ENCODE measurements at places on chromosomes 3 and 15.

DNA sequence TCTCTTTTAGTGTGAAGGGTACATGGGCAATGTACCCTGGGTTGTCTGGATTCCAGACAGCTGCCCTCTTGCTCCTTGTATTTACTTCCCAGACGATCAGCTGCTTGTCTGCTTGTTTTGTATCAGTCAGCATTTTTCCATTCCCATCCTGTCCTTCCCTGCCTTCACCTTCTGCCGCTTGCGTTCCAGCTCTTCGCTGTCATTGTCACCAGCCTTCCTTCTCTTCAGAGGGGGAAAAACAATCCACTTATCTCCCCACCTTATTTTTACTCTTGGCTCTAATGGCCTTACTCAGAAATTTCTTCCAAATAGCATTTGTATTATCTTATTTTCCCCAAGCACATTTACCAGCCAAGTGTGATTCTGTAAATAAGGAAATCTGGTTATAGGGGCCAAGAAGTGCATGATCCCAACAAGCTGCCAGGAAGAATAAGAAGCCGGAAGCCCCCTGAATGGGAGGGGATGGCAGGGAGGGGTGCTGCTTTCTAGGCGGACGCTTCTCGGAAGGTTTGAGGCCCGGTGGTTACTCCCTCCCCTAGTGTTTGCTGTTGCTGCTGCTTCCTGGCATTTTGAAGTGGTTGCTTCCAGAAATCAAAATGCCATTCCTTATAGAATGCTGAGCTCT lies 497.6 kb downstream of the NTRK3 start:
- no peaks in the 10 kb centered on the region for H3K4me1 ChIP-seq
- H3K27me3 ChIP-seq = no peaks in the 10 kb centered on the region
- H3K36me3 ChIP-seq = no peaks in the 10 kb centered on the region
- no peak for DNase-seq

DNA sequence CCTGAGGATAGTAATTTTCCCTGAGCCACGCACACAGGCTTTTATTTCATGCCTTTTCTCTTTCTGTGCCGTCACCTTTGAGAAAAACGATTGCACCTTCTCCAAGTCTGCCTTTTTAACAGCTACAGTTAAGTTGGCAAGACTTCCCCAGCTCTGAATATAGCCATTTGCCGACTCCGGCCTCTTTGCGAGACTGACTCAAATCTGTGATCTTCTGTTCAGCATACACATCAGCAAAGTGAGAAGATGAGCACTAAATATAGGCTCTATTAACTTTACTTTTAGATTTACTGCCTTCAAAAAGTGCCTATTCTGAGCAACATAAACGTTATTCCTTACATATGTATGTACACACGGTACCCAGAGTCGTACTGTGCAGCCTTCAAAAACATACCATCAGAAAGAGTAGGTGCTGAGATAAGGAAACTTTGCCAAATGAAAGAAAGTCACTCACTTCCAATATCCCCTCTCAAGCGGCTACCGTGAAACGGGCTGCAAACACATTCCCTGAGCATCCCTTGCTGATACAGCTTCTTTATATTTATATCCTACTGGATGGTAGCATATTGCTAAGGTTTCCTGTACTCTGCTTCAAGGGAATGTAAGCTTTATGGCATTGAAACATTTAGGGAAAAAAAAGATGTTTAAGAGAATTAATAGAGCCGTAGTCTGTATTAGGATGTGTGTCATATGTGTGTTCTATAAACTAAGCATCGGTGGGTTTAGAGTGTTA lies 283.3 kb upstream of the TPRG1 start:
- H3K4me1 ChIP-seq = 0 out of 2 replicates have a peak, but pooled peaks cover 2% of the 10 kb centered on the region
- no peak overlapping the region for H3K27ac ChIP-seq
- DNase-seq = no peak
- H3K27me3 ChIP-seq = no peaks in the 10 kb centered on the region

- H3K36me3 ChIP-seq = no peaks in the 10 kb centered on the region
- DNase-seq = no peak
- no peaks in the 10 kb centered on the region for H3K27me3 ChIP-seq
- H3K27ac ChIP-seq = no peak overlapping the region
- peaks cover 5% of the 10 kb centered on the region for H3K4me1 ChIP-seq
Observed at GRCh38 chr15:94229591-94230369, 1.6 kb upstream of the MCTP2 start.

GRCh38 chr3:110165753-110166152 lies 828.4 kb upstream of the DPPA4 start:
- H3K4me3 ChIP-seq = no peak overlapping the region
- H3K36me3 ChIP-seq = no peaks in the 10 kb centered on the region
- no peak overlapping the region for H3K27ac ChIP-seq

GRCh38 chr15:96321639-96322535 lies 8.6 kb upstream of the NR2F2 start:
- H3K27me3 ChIP-seq = no peaks in the 10 kb centered on the region
- H3K4me1 ChIP-seq = peaks cover 31% of the 10 kb centered on the region

Measured in Caco-2 (cell line).